CD4-positive, alpha-beta T cell treated with Interferon gamma for 1 hour (primary cell): ENCODE measurements at places on chromosomes 6 and 20.

GRCh38 chr6:159098636-159099106 is 53.9 kb upstream of the TAGAP start:
- peak; percentile 84 for DNase-seq

DNA sequence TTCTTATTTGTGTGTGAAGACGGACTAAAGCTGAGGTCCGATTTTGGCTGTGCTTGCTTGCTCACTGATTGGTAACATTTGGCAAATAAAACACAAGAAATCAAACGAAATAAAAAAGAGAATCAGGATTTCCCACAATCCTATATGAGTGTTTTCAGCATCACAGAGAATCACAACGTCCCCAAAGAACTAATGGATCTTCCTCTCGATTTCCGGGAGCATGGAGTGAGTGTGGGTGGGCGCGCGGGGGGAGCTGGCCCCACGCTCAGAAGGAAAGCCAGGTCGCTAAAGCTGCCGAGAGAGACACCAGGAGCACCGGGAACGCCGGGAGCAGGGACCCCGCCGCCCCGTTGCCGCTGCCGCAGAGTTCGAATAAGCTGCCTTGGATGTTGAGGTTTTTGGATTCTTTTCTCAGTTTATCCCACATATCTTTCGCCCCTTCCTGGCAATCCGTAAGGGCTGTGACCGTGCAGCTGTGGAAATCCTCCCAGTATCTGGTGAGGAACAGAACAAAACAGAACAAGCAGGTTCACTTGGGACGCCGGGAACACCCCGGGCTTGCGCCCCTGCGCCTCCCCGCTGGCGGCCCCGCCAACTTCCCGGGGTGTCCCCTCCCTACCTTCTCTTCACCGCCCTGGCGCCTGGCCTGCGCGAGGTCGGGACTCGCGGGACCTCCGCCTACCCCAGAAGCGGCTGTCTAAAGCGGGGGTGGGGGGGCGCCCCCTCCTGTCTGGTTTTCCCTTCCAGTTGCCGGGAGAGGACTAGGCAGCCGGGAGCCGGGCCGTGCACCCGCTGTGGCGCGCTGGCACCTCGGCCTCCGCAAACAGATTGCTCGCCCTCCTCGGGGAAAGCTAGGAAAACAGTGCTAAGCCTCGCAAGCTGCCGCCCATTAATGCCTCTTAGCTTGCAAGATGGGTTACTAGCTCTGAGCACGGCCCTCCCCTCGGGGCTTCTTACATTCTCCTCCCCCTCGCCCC is 7.7 kb downstream of the NRN1 start:
- no peak for DNase-seq

GRCh38 chr6:33434961-33435360 is 15.1 kb downstream of the SYNGAP1 start:
- no peak for DNase-seq

DNA sequence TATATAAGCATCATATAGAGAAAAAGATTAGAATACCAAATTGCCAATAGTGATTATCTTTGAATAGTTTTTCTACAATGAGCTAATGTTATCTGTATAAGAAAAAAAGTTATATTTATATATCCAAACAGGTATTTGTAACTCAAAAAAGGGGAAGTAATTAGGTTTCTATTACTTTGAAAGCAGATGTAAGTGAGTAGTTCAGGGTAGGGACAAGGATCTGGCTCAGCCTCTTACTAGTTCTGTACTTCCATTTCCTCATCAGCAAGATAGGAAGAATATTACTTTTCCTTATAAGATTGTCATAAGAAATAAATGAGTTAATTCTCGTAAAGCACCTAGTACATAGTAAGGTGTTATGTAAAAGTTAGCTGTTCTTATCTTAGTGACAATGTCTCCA is 32.2 kb downstream of the AHI1 start:
- DNase-seq: no peak

- no peak for DNase-seq
These were observed 263.7 kb downstream of the COL12A1 start for GRCh38 chr6:74942130-74942529.

- DNase-seq: no peak
These were observed 22.8 kb downstream of the BACH2 start for GRCh38 chr6:90273863-90274262.
